Stromal cell of bone marrow (primary cell): ENCODE measurements at places on chromosomes 7 and 10.

GRCh38 chr10:110777661-110778060 is 94.1 kb upstream of the PDCD4 start:
- no peak for DNase-seq

GRCh38 chr10:22438711-22439110 is 93.4 kb downstream of the SPAG6 start:
- DNase-seq = no peak

- DNase-seq = no peak
Observed at GRCh38 chr10:63145782-63146181, 12.7 kb downstream of the NRBF2 start.

DNA sequence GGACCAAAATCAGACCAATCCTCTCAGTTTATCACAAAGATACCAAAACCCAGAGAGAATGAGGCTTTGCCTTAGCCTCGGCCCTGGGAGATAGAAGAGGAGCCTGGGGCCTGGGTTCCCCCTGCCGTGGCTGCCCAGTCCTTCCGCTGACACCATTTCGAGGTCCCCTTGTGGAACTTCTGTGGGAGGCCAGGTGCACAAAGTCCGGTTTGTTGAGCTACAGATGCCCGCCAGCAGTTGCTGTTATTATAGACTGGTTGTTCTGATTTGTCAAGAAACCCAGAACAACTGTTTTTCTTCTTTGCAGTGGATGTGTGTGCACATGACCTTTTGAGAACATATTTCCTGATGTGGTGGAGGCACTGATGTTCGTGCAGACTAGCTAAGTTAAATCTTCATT is 47.6 kb downstream of the CUX1 start:
- no peak for DNase-seq

GRCh38 chr7:132080967-132081668 is 495.2 kb downstream of the PLXNA4 start:
- DNase-seq = peak; percentile 78

DNA sequence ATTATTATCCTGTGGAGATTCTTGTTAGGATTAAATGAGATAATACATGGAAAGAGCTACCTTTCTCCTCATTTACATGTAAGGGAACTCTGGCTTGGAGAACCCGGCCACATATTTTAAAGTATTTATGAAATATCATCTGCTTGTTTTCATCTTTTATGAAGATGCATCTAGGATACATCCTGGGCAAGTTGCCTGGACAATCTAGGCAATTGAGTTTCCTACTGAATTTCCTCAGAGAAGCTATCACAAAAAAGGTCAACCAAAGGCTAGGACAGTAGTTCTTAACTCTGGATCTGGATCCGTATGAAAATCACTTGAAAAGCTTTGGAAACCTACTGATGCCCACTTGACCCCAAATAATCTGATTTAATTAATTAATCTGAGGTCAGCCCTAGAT is 140.7 kb downstream of the MTPAP start:
- no peak for DNase-seq

- DNase-seq = no peak
Observed at GRCh38 chr10:106941297-106942034, 223.0 kb downstream of the SORCS1 start.

DNA sequence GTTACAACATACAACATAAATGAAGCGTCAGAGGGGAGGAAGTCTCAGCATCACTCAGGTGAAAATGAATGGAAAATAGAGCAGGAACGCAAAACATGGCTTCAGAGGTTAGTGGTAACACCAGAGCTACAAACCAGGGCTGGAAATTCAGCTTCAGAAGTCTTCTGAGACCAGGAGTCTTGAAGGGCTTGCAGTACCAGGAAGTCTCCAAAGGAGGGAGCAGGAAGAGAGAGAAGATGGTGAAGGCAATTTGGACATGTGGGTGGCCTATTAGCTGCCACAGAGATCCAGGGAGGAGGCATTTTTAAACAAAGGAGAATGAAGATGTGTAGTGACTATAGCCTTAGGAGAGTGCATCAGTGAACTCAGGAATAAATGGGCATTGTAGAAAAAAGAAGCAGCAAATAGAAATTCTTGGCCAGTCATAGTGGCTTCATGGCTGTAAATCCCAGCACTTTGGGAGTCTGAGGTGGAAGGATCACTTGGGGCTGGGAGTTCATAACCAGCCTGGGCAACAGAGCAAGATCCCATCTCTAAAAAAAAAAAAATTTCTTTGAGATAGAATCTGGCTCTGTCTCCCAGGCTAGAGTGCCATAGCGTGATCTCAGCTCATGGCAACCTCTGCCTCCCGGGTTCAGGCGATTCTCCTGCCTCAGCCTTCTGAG is 9.3 kb upstream of the TET1 start:
- DNase-seq = peak; percentile 80

DNA sequence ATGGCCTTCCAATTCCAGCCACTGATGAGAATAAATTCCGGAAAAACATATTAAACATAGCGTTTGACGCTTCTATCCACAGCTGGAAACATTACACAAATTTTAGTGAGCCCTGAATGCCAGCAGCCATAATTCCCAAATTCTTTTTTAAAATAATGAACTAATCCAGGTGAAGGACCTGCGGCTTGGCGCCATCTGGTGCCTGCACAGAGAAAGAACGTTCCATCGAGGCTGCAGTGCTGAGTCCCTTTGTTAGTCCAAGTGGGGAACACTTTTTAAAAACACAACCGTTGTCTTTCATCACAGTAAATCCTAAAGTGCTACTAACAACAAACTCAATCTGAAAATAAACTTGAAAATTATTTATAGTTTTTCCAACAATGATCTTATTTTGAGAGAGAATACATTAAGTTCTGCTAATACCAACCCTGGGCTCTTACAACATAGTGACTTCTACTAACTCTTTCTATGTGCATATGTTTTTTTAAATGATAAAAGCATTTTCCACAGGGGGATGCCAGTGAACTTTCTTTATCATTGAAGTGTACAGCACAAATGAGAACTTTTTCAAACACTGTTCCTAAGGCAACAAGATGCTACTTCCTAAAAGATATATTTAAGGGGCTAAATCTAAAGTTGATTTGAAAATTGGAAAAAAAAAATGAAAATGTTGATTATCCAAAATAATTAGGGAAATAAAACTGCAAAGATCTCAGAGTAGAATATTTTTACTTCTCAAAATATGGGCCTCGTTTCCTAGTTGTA is 166.9 kb upstream of the RNF32 start:
- no peak for DNase-seq

- DNase-seq = no peak
Observed at GRCh38 chr10:11252887-11253286, 235.2 kb downstream of the CELF2 start.

DNA sequence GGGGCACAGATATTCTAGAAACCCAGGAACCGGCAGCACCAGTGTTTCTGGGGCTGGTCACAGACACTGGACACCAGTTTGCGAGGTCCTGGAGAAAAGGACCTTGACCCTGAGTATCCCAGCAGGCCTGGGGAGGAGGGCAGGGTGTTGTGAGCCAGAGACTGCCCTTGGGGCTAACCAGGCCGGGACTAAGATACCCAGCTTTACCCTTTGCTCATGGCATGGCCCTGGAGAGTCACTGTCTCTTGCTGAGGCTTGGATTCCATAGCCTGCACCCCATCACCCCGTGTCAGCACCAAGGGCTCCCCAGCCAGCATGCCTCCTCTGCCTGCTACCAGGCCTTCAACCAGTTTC is 124.4 kb downstream of the COL26A1 start:
- no peak for DNase-seq

DNA sequence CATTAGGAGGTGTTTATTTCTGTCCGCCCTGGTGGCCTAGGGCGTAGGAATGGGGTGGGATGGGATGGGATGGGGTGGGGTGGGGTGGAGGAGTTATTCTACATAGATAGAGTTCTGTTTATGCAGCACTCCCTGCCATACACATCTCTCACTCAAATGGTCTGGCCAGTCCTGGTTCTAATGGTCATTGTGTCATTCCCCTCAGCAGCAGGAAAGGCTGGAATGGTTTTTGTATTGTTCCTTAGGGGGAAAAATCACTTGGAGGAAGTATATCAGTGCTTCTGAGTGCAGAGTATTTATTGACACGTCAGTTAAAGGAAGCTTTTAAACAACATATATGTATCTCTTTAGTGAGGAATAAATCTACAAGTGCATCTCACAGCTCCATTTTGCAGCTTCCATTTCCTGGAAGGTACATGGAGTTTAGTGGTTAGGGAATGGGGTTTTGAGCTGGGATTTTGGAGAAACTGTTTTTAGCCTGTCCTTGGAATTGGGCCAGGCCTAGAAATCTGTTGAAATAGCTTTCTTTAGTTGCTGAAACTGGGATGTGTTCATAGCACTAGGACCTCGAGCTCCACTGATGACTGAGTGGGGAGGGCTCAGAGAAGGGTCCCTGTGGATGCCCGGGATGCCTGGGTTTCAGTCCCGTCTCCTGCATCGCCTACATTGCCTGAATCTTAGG is 8.3 kb downstream of the TSPAN14 start:
- DNase-seq = no peak

- DNase-seq = no peak
Observed at GRCh38 chr7:139867847-139868246, 38.8 kb downstream of the TBXAS1 start.

DNA sequence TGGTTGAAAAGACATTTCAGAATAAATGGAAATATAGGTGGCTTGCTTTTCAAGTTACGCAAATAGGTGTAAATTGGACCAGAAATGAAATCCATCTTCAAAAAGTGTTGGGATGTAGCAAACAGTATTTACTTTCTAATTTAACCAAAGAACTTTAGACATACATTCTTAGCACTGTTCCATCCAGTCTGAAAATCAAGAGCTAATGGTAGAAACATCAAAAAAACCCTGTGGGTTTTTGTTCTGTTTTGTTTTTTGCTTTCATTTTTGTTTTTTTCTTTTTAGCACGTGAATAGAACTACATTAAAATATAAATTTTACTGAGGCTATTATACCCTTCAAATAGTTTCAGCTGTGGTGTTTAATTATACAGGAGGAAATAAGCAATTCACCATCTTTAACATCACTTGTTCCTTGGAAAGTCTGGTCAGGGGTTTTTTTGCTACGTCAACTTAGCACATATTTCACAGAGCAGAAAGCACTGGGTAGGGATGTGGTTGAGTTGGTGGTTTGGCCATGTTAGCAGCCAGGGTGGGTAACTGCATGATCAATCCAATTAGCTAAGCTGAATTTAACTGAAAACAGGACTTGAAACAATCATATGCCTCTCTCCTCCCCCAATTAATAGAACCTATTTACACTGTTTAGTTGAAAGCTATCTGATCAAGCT is 275.4 kb upstream of the PFKP start:
- no peak for DNase-seq

DNA sequence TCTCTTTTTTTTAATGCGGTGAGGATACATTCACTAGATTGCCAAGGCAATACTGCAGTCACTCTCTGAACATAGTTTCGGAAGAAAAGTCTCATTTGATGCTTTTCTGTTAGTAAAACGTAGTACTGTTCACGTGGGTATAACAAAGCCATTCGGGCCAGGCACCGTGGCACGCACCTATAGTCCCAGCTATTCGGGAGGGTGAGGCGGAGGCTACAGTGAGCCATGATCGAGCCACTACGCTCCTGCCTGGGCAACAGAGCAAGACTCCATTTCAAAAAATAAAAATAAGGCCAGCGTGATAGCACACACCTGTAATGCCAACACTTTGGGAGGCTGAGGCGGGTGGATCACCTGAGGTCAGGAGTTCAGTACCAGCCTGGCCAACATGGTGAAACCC is 24.6 kb downstream of the SNX8 start:
- no peak for DNase-seq

- no peak for DNase-seq
Observed at GRCh38 chr10:113939212-113939860, 84.9 kb downstream of the NHLRC2 start.

DNA sequence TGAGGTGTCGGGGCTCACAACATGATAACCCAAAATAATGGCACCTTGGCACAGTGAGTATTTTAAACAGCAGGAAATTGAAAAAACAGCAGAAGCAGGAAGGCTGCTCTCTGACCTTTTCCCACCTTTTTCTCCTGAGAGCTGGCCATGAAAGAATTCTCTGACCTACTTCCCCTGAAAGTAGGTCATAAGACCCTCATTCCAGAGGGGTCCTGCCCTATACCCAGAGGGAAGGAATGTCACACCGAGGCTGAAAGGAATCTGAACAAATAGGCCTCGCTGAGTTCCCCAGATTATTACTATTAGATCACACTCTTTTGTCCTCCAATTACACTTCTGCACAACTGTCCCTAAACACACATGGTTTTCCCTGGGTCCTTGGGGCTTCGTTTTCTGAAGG is 18.8 kb downstream of the CPVL start:
- DNase-seq = no peak

- DNase-seq = no peak
Observed at GRCh38 chr7:127840226-127840951, 188.4 kb downstream of the SND1 start.

- DNase-seq = no peak
Observed at GRCh38 chr7:2698581-2699288, 10.7 kb downstream of the AMZ1 start.

GRCh38 chr7:69217516-69218350 is 380.5 kb upstream of the AUTS2 start:
- no peak for DNase-seq

GRCh38 chr10:86642499-86642898 is 11.8 kb upstream of the OPN4 start:
- DNase-seq = no peak

GRCh38 chr7:157397036-157397720 is 60.4 kb downstream of the DNAJB6 start:
- DNase-seq = no peak

GRCh38 chr10:97032624-97033023 is 153.1 kb downstream of the SLIT1 start:
- no peak for DNase-seq

- DNase-seq = no peak
Observed at GRCh38 chr7:24503506-24503905, 69.7 kb upstream of the PALS2 start.

- DNase-seq = no peak
Observed at GRCh38 chr7:85052056-85052737, 134.7 kb downstream of the SEMA3D start.

GRCh38 chr10:132482090-132482800 is 55.3 kb upstream of the INPP5A start:
- DNase-seq = no peak

GRCh38 chr7:139602143-139602722 is 78.7 kb downstream of the CLEC2L start:
- DNase-seq = peak; percentile 21

GRCh38 chr7:39125846-39126245 is 148.1 kb downstream of the POU6F2 start:
- no peak for DNase-seq

DNA sequence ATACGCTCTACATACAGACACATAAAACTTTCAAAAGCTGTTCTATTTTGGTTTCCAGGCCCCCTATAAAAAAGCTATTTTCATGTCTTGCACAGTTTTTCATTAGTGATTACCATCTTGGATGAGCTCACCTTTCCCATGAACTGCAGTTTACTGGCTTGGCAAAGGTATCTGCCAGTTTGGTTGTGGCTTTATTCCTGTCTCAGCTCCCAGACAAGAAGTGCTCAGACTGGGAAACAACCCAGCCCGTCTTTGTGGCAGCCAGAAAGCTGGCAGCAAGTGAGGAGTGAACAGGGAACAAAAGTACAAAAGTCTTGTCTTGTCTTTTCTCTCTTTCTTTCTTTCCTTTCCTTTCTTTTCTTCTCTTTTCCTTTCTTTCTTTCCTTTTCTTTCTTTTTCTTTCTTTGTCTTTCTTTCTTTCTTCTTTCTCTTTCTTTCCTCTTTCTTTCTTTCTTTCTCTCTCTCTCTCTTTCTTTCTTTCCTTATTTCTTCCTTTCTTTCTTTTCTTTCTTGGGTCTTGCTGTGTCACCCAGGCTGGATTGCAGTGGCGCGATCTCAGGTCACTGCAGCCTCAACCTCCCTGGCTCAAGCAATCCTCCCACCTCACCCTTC is 138.8 kb downstream of the CFAP58 start:
- peak; percentile 8 for DNase-seq
